Naive thymus-derived CD8-positive, alpha-beta T cell (primary cell): ENCODE measurements at places on chromosomes 3 and 15.

- DNase-seq, result no peak
Observed at GRCh38 chr3:129777806-129778205, 115.7 kb downstream of the TMCC1 start.

GRCh38 chr3:90025019-90025418 is 917.6 kb downstream of the EPHA3 start:
- DNase-seq, result no peak

- no peak for DNase-seq
Observed at GRCh38 chr15:98562331-98562937, 85.9 kb upstream of the IGF1R start.

DNA sequence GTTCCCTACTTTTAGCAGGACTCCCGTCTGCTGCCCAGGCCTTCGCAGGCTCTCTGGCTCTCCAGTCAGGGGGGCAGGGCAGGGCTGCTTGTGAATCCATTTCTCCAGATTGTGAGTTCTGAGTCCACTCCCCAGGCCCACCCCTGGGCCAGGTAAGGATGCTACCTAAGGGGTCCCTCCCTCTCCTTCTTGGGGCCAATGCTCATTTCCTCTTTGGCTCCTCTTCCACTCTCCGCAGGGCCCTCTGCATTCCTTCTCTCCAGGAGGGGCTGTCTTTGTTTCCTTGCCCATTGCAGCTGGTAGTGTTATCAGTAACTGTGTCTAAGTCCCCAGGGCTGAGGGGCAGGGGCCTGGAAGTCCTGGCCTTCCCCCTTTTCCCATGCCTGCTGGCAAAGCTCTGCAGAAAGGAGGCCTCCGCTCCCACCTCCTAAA is 13.0 kb upstream of the CACNA2D2 start:
- DNase-seq, result no peak

- DNase-seq, result no peak
Observed at GRCh38 chr15:42759093-42759492, 22.2 kb upstream of the CDAN1 start.
